ENCODE measurements at places on chromosomes 11 and 22.

DNA sequence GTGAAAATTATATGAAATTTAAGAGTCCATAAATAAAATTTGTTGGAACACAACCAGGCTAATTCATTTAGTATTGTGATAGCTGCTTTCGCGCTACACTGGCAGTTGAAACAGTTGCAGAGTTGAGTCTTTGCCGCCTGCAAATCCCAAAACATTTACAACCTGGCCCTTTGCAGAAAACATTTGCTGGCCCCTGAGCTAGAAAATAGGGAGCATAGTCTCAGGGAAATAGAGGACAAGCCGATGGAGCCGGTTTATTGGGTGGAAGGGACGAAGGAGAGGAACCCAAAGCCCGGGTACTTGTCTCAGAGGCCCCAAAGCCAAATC, 527 bp upstream of the SAC3D1 start:
- DNase-seq: no peak

GRCh38 chr22:36301851-36302250, 48.9 kb downstream of the APOL1 start:
- no peak for DNase-seq

- DNase-seq: no peak
Observed at GRCh38 chr22:40628354-40629042, 8.0 kb downstream of the MRTFA start.

GRCh38 chr11:33703788-33704187, 3.2 kb upstream of the C11orf91 start:
- no peak for DNase-seq

GRCh38 chr22:48105259-48105658, 1342.8 kb downstream of the TBC1D22A start:
- no peak for DNase-seq

- no peak for DNase-seq
Observed at GRCh38 chr11:64176751-64177150, 9.2 kb upstream of the STIP1 start.

DNA sequence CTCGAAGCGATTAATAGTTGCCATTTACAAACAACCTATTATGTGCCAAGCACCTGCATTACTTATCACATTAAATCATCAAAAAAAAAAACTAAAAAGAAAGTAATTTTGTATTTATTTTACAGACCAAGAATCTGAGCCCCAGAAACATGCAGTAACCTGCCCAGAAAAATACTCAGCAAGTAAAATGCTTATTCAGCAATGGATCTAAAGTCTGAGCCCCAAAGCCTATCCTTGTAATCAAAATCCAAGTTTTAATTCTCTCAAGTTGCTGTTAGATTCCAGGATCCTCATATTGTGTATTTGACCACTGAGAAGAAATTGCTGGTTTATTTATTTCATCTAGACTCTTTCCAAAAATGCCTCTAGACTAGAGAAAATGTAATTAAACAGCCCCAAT, 783.3 kb upstream of the API5 start:
- DNase-seq: no peak

DNA sequence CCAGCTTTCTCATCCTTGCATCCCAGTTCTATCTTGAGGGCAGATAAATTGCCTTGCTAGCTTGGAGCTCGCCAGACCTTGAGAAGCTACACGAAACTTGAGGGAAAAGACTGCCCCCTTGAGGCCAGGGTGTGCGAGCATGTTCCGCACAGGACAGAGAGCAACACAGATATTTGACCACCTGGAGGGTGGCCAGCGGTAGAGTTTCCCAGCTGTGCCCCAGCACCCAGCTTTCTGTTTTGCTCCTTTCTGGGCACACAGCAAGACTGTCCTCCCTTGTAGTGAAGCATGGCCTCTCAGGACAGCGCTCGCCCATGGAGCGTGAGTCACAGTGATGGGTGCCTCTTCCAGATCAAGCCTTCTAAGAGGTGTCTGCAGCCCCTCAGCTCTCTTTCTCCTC, 23.5 kb downstream of the SPATA19 start:
- DNase-seq: peak; percentile 33

DNA sequence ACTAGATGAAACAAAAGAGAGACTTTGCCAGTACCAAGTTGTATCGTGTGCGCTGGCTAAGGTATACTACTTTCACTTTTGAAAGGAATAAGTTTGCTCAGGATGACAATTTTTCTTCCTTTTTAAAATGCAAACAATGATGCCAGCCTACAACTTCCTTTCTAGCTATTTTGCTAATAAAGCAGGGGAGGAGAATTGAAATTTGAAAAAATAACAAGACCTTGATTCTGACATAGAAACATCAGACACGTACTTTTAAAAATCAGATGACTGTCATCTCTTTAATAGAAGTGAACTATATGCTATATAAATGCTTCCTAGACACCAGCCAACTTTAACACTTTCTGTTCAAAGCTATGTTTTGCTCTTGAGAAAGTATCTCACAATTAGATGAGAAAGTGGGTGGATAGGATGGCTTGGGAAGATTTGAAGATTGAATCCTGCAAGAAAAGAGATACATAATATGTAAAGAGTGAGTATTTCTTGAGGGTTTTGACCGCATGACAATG, 41.7 kb upstream of the BLID start:
- no peak for DNase-seq

DNA sequence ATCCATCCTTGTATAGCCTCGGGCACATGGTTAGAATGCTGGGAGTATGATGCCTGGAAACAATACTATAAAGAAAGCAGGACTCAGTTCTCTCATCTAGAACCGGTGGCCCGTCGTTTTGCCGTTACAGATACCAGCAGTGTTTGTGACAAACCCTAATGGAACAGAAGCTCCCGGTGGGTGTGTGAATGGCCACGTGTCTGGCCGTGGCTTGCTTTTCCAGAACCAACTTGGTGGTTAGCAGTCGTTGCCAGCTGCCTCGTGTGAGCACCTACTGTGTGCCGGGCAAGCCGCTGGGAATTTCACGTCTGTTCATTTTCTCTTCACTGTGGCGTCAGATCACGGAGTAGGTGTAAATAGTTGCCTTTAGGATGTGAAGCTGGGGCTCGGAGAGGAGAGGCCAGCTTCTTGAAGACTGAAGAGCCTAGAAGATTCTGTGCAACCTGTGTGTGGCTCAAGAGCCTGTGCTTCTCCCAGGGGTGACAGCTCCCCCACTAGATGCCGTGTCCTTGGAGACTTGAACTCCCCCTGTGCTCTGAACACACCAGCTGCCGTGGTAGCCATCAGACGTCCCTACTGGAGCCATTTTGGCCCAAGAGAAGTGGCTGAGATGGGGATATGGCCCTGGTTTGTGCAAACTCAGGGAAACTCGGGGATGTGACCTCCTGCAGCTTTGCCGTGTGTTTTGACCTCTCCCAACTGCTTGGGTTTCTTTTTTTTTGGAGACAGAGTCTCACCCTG, 57.5 kb upstream of the PPARA start:
- no peak for DNase-seq

DNA sequence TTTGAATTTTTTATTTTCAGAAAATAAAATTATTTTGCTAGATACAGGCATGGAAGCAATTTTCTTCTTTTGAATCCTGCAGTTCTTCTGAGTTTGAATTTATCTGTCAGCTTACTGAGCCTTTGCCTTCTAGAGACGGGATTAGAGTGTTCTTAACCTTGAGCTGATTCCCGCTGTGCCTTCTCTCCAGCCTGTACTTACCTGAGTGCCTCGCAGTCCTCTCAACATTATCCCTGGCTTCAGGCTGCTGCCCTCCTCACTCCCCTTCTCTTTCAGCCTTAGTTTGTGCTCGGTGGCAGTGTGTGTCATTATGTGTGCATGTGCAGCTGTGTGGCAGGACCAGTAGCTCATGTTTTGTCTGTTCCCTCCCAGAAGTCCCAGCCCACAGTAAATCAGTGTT, 24.3 kb downstream of the OSBP2 start:
- no peak for DNase-seq

- DNase-seq: no peak
Observed at GRCh38 chr22:45583504-45583903, 80.8 kb downstream of the FBLN1 start.

GRCh38 chr11:66849501-66850234, 6.4 kb downstream of the RCE1 start:
- DNase-seq: no peak

GRCh38 chr22:38843657-38844314, at the start of gene NPTXR:
TSS of gene NPTXR (minus strand) at chr22:38844028.
- DNase-seq: peak; percentile 50

Measured in HTR-8/SVneo (cell line).